Stimulated activated CD8-positive, alpha-beta memory T cell treated with anti-CD3 and anti-CD28 coated beads, Interleukin-4, amount 100 ng/mL, for 24 hours (primary cell): ENCODE measurements at places on chromosomes 4 and X.

- no peak for DNase-seq
Observed at GRCh38 chr4:16513876-16514275, 287.6 kb upstream of the TAPT1 start.

DNA sequence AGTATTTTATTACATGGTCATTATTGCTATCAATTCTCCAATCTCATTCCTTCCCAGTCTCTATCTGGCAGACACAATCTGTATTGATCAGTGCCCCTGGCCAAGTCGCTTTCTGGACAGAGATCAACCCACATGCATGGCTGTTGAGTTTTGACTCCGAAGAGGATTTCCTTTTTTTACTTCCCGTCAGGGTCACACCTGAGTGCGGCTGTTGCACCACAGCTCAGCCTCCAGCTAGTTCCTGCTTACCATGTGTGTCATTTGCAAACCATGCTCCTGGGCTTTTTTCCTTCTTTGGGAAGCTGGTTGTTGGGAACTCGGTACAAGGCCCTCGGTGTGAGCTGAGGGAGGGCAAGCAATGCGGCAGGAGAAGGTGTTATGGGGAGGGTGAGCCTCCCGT is 11.7 kb downstream of the MAGED2 start:
- no peak for DNase-seq

GRCh38 chr4:625631-626161 is 323 bp downstream of the PDE6B start:
- DNase-seq = no peak

DNA sequence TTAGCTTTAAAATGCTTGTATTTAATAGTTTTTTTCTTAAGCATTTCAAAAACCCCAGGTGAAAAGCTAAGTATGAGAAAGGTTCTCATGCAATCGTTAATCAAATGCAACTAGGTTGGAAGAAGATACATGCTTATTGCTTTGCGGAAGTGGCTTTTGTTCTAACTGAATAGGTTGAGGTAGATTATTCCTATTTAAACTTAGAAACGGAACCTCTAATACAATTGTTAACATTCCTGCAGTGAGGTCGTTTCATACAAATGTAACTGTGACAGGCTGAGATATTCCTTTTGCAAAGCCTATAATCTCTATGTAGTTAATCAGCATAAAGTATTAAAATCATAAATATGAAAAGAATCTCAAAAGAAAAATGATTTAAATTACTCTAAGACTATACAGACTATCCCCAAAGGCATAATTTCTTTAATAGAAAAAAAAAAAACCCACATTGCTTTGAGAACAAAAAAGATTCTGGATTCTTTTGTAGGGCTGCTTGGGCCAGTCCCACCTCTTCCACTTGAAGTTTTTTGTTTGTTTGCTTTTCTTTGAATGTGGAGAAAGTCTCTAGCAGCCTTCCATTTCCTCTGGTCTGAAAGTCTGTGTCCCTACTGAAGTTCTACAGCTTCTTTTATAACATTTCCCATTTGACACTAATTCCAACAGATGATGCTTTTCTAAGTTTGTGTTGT is 25.6 kb upstream of the SORBS2 start:
- no peak for DNase-seq

DNA sequence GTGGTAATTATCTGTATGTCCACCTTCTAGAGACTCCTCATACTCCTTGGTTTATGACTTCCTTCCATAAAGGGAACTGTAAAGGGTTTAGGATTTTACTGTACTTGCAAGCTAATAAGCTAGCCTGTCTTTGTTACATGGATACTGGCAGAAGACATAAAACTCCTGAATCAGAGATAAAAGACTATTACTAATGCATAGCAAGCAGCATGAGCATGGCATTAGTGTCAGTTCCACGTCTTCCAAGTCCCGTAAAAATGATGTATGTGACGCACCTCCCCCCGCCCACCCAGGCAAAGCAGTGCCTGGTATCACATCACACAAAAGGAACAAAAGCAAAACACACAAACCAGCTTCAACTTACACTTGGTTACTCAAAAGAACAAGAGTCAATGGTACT is 71.0 kb downstream of the SLC10A6 start:
- DNase-seq = no peak
